GM18507 (cell line): ENCODE measurements at places on chromosomes 1 and 21.

DNA sequence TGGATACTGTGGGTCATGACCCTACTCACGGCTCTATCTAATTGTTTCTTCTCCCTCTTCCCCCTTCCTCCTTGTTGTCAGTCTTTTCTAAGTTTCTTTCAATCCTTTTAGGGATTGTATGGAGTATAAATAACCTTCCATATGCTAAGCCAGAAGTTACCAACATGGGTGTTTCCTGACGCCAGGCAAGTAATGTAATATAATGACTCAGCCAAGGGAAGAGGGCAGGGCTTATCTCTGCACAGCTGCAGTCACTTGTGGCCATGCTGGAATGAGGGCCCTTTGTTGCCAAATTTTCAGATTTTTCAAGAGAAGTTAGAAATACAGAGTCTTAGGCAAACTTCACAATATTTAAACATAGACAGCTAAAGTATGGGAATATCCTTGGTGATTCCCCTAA is 194.6 kb downstream of the ST6GALNAC3 start:
- no peak for DNase-seq

GRCh38 chr1:48889082-48889481 is 112.4 kb upstream of the BEND5 start:
- no peak for DNase-seq

DNA sequence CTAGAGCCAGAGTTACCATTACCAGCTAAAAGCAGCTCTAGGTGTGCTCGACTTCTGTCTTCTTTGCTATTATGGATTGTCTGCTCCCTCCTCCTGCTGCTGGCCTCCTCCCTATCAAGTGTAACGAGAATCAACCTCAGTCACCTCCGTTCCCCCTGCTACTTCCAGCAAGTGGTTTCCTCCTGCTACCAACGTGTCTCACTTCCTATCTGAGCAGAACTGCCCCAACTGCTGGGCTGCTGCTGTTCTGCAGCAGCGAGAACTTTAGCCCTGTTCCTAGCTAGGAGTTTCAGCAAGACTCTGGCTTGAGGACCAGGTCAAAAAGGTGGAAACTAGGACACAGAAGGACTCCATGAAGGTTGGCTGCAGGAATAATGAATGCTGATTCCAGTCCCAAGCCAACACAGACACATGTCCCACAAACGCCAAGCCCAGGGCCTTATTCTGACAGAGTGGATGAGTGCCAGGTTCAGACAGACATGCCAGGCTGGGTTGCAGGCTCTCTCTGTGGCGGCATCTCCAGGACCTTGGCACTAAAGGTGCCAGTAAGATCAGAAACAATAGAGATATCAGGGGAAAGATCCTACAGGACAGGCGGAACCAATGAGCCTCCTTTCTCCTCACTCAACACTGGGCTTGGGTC is 46.9 kb downstream of the CD34 start:
- no peak for DNase-seq

GRCh38 chr21:31184459-31184858 is 146.2 kb upstream of the KRTAP19-8 start:
- no peak for DNase-seq

DNA sequence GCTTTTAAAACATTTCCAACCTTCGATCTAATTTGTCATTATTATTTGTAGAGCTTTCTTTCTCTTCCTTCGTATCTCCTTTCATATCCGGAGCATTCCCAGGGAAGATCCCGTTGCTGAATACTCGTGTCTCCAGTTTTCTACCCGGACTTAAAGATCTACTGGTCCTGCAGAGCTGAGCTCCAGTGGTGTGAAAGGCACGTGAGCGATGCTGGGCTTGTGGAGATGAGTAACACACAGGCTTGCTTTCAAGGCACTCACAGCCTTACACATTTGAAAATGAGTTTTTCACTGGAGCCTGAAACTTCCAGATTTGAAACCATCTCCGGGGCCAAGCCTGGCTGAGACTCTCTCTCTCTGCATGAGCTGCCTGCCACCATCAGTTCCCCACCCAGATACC is 428.3 kb downstream of the KIF26B start:
- DNase-seq = no peak

- no peak for DNase-seq
These were observed 165.7 kb downstream of the HHIPL2 start for GRCh38 chr1:222382171-222382570.

DNA sequence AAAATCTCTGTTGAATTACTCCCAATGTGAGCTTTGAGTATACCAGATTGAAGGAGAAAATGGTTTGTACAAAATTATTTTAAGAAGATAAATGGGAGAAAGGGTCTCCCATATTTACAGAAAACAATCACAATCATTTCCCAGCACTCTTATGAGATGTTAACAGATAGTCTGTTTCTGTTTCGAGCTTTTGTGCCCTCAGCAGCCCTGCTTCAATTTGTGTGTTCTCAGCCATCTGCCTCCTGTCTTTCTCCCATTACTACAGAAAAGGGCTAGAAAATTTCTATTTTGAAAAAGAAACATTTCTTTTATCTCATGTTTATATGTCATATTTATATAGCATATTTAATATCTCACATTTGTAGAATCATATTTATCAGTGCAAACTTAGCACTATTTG is 498.4 kb downstream of the TTLL7 start:
- no peak for DNase-seq

- DNase-seq = no peak
These were observed 63.9 kb downstream of the INAVA start for GRCh38 chr1:200958597-200958996.

- DNase-seq = no peak
These were observed 7.9 kb downstream of the TEX35 start for GRCh38 chr1:178520803-178521202.

DNA sequence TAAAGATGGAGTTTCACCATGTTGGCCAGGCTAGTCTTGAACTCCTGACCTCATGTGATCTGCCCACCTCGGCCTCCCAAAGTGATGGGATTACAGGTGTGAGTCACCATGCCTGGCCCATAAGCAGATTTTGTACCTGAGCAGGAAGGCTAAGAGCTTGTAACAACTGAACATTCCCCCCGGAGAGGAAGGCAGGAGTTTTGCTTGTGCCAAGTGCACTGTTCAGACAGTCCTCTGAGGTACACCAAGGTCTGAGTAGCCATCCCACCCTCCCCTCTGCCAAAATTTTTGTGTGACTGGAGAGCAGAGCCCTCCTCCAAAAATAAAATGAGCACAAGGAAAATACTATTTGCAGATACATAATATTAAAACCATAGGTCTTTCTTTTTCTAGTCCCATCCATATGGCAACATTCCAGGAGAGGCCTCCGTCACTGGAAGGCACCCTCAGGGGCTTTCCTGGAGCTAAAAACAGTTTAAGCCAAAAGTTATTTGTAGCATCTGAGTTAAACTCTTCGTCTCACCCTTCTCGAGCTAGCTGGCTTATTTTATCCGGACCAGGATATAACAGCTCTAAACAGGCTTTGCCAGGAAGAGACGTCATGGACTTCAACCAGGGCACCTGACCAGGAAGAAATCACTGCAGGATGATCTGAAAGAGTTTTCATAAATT is 27.2 kb downstream of the CAPN2 start:
- DNase-seq = no peak

DNA sequence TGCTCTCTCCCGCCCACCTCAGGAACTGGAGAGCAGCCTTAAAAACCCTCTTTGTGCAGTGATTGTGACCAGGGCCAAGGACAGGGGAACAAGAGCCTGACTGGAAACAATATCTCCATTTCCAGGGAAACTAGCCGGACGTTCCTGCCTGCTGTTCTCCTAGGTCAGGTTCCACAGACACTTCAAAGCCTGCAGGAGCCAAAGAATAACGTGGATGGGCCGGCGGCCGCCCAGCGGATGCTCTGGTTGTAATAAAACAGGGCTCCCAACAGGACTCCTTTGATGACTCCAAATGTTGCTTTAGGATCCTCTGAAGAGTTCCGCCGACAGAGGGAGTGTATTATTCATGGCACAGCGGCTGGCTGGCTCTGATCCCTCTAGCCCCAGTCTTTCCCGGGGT is 162.2 kb downstream of the PLXNA2 start:
- DNase-seq = no peak

GRCh38 chr1:32232558-32233304 is 10.5 kb downstream of the EIF3I start:
- no peak for DNase-seq

- no peak for DNase-seq
These were observed 26.2 kb downstream of the KIF1B start for GRCh38 chr1:10236405-10237156.
